Liver (tissue), 10 donors: ENCODE measurements at places on chromosomes 1 and 21. TPM values are rescaled to one million over a fixed set of nuclear protein-coding genes. Genes with fewer than 3 reads are reported as not detected.

The TPM3 gene
- total RNA-seq = 89.6 TPM

The VAV3 gene
- 4.8 TPM for total RNA-seq

The ZMYND12 gene
- total RNA-seq = 3.0 TPM

The CFAP126 gene
- total RNA-seq = not detected

The UBASH3A gene
- total RNA-seq = 0.75 TPM

The SH2D1B gene
- total RNA-seq = 0.33 TPM

The CFAP141 gene
- not detected for total RNA-seq

The CRNN gene
- not detected for total RNA-seq

The FMOD gene
- total RNA-seq = 2.1 TPM

The CA6 gene
- total RNA-seq = not detected

The GJA8 gene
- total RNA-seq = not detected

The MATN1 gene
- not detected for total RNA-seq

The TEX38 gene
- total RNA-seq = not detected

The TMPRSS3 gene
- total RNA-seq = 0.50 TPM

The ADORA1 gene
- total RNA-seq = 0.33 TPM

The TMEM52 gene
- total RNA-seq = 2.7 TPM

The MYOM3 gene
- total RNA-seq = 0.17 TPM
